Hematopoietic multipotent progenitor cell (in vitro differentiated cells): ENCODE measurements at places on chromosomes 1 and 21. TPM values are rescaled to one million over a fixed set of nuclear protein-coding genes. Genes with fewer than 3 reads are reported as not detected.

OR2L13 gene
- total RNA-seq: 3.8 TPM

ZBTB8OS gene
- total RNA-seq: 6.2 TPM

TMEM200B gene
- not detected for total RNA-seq

SPATA17 gene
- under 0.01 TPM for total RNA-seq

TMIGD3 gene
- 0.27 TPM for total RNA-seq

MPL gene
- 39.6 TPM for total RNA-seq

HMCN1 gene
- total RNA-seq: under 0.01 TPM

GPATCH3 gene
- total RNA-seq: 11.6 TPM

DNA sequence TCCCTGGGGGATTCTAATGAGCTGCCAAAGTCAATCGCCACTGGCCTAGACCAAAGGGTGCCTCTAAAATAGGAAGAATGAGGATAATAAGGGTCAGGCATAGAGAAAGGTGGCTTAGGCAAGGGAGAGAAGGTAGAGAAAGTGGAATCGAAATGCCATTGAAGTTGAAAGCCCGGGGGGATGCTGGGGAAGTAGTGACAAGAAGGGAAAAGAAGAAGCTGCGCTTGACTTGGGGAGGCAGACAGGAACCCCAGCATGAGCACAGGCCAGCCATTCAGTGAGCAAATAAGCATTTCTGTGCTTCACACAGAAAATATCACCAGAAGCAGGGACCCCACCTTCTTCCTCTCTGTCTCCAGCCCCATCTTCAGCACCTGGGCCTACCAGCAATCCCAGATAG lies 1.5 kb downstream of the CD2 start:
- DNase-seq: no peak

DNA sequence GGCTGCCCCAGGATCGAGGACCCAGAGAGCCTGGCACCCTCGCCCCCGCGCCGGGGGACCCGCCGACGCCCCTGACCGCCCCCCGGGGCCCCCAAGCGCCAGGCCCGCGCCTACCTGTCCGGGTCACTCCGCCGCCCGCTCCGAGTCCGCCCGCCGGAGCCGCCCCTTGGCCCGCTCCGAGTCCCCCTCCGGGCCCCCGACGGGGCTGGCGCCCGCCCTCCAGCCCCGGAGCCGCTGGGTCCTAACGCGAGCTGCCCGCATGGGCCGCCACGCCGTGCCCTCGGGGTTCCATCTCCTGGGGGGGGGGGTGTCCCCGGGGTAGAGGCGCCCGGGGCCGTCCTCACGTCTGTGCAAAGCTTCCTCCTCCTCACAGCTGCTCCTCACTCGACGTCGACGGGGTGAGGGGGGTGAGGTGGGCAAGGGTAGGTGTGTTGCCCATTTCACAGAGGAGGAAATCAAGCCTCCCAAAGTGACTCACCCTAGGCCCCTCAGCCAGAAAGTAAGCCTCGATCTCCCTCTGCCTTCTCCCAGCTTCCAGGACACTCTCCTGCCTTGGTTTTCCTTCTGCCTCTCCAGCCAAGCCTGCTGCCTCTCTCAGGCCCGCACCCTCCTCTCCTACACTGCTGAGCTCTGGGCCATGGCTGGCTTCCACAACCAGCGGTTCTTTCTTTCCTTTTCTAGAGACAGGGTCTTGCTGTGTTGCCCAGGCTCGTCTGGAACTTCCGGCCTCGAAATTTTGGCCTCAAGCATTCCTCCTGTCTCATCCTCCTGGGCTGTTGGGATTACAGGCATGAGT lies at the start of gene MFAP2:
MFAP2 (minus strand) TSS at position 148 of the 796 bp plus-strand sequence. CDS start 2,347 bp downstream, outside the sequence.
- DNase-seq: no peak

DNA sequence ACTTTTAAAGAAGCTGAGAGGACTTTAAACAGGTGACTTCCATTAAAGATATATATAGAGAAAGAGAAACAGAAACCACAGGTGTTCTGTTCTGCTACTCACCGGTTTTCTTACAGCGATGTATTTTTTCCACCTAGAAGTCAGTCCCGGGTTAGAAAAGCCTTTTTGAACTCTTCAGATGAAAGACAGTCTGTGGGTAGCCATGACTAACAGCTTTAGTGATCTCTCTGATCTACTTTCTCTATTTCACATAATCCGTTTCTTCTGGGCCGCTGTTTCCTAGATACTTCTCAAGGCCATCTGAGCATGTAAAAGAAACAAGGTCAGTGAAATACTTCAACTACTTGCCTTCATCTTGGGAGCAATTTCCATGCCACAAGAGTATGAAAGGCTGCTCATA lies 25.1 kb downstream of the WDR64 start:
- DNase-seq: no peak

- DNase-seq: no peak
These were observed 162.3 kb downstream of the ZNF281 start for GRCh38 chr1:200247518-200247917.

DNA sequence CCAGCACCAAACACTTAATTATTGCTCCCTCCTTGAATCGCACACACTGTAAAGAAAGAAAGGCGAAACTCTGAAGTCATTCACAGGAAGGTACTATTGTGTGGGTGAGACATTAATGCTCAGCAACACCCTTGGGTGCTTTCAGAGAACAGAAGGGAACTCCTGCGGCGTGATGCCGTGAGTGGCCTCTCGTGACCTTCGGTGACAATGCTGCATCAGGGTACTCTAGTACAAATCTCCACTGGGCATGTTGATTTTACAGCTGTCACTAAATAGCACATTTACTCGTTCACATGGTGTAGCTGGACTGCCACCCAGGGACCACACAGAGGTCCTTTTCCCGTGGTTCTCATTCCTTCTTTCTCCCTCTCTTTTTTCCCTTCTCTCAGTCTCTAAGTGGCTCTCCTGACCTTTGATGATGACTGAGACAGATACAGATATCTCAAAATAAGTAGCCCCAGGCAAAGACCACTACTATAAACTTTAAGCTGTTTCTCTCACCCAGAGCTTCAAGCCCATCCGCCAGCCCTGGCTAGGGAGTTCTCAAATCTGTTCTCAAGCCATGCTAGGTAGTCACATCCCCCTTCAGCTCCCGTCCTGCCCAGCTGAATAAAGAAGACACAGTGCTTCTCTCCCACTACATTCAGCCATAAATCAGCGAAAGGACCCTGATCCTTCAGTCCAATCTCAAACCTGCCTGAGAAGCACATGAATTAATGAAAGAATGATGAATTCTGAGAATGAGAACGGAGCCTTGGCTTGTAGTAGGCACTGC lies 223.4 kb upstream of the FMN2 start:
- DNase-seq: no peak

DNA sequence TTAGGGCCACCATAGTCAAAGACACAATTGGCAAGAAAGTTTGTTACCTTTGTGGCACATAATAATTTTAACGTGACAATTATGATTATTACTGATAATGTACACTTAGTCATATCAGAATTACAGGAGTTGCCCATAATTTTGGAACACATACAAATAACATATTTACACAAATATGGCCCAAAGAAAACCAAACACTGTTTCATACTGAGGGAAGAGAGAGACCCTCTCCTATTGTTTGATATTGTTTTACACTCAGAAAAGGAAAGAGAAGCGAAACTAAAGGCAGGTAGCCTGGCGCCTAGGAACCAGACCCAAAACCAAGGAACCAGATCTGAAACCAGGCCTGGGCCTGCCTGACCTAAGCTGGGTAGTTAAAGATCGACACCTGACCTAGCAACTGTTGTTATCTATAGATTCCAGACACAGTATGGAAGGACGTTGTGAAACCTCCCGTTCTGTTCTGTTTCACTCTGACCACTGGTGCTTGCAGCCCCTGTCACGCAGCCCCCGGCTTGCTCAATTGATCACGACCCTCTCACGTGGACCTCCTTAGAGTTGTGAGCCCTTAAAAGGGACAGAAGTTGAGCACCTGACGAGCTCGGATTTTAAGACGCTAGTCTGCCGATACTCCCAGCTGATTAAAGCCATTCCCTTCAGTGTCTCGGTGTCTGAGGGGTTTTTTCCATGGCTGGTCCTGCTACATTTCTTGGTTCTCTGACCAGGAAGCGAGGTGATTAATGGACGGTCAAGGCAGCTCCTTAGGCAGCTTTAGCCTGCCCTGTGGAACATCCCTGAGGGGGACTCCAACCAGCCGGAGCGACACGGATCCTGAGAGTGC lies 27.9 kb downstream of the C1orf115 start:
- DNase-seq: no peak

- no peak for DNase-seq
These were observed 99.6 kb upstream of the KAZN start for GRCh38 chr1:14498839-14499238.

DNA sequence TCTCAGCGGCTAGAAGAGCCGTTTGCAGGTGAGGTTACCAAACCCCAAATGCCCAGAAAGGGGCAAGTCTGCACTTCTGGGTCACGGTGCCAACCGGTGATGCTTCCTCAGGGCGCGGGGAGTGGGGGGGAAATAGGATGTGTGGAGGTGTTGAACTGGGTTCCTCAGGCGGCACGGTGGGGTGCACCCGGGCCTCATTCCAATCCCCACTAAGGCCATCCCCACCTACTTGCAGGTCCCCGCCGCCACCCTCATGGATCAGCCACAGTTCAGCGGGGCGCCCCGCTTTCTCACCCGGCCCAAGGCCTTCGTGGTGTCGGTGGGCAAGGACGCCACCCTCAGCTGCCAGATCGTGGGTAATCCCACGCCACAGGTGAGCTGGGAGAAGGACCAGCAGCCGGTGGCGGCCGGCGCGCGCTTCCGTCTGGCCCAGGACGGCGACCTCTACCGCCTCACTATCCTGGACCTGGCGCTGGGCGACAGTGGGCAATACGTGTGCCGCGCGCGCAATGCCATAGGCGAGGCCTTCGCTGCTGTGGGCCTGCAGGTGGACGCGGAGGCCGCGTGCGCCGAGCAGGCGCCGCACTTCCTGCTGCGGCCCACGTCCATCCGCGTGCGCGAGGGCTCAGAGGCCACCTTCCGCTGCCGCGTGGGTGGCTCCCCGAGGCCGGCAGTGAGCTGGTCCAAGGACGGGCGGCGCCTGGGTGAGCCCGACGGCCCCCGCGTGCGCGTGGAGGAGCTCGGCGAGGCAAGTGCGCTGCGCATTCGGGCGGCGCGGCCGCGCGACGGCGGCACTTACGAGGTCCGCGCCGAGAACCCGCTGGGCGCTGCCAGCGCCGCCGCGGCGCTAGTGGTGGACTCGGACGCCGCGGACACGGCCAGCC lies 3.9 kb downstream of the OBSCN start:
- DNase-seq: no peak

DNA sequence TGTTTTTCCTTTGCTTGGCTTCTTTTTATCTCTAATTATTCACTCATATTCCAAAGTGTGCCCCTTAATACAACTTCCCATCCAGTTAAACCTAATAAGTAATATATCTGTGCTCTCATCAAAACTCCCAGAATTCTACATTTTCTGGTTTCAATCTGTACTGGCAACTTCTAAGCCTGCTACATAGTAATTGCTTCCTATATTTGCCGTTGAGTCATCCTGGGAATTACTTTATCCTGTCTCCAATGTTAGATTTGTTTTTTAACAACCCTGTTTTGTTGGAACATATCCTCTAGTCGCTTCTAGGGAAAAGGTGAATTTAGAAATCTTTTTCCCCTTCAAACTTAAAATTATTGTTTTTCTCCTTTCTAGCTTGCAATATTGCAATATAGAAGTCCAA lies 620.5 kb upstream of the PKN2 start:
- DNase-seq: no peak

GRCh38 chr1:154186177-154186576 lies 5.7 kb downstream of the TPM3 start:
- DNase-seq: peak; percentile 87

- DNase-seq: no peak
These were observed 49.6 kb downstream of the OSBPL9 start for GRCh38 chr1:51666478-51666877.

- no peak for DNase-seq
These were observed 1.9 kb downstream of the GALE start for GRCh38 chr1:23798662-23799142.

GRCh38 chr1:19448491-19449439 lies 36.6 kb downstream of the CAPZB start:
- no peak for DNase-seq

GRCh38 chr1:229951856-229952534 lies 115.0 kb upstream of the GALNT2 start:
- DNase-seq: no peak

DNA sequence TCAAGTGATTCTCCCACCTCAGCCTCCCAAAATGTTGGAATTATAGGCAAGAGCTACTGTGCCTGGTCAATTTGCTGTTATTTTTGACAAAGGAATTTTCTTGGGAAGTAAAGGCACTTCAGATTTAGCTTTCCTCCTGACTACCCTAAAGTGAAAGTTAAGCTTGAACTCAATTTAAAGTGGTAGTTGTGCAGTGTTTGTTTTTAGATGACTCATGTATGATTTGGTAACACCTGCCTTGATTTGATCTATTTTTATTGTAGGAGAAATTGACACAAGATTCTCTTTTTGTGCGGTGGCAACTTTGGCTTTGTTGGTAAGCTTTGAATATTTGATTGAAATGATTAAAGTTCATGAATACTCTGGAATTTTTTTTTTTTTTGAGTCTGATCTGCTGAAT lies 5.0 kb downstream of the RABGGTB start:
- no peak for DNase-seq

DNA sequence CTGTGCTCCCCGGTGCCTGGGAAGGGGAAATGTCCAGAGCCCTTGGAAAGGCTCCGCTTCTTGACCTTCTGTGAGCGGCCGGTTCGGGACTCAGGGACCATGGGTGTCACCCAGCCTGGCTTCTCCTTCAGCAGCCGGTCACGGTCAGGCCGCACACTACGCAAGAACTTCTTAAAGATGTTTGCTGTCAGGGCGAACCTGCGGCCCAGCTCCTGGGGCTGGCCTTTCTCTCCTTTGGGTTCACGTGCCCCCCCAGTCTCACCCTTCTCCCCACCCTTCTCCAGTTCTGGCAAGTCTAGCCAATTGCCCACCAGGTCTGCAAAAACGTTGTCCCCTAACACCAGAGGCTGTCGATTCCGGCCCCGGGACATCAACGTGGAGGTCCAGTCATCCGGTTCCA lies 12.1 kb downstream of the INKA2 start:
- DNase-seq: no peak

- no peak for DNase-seq
These were observed 7.6 kb upstream of the DENND1B start for GRCh38 chr1:197782722-197783360.

- no peak for DNase-seq
These were observed 23.1 kb downstream of the RNF187 start for GRCh38 chr1:228510101-228510802.

DNA sequence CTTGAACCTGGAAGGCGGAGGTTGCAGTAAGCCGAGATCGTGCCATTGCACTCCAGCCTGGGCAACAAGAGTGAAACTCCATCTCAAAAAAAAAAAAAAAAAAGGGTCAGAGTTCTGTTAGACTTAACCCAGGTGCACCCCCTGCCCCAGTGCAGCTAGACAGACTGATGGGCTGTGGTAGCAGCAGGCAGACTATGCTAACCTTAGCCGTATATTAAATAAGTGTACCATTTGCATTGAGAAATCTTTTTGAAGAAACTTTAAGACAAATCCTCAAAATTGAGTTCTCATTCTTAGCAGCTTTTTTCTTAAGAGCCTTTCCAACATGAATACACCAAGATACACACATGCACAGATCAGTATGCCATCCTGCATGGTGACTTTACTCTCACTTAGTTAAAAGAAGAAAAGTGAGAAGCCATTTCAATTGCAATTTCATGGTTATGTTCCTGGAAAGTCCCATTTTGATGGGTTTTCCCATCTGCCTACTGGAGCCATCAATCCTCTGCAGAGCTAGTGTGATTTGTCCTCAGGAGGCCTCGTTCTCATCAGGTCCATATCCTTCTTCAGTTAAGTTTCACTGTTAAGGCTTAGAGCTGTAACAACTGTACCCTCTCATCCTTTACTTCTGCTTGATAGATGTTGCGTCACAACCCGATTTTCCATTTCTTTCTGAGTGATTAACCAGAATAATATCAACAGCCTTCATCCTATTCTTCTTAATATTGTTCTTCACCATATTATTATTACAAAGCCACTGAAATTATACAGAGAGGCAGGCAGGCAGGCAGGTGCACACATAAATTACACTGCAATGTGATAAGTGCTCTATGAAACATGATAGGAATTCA lies 7.3 kb downstream of the FCRLB start:
- DNase-seq: no peak
